ENCODE measurements at places on chromosomes 1 and 21.

- DNase-seq = no peak
Measured at GRCh38 chr1:212260557-212261355, 24.5 kb upstream of the PPP2R5A start.

DNA sequence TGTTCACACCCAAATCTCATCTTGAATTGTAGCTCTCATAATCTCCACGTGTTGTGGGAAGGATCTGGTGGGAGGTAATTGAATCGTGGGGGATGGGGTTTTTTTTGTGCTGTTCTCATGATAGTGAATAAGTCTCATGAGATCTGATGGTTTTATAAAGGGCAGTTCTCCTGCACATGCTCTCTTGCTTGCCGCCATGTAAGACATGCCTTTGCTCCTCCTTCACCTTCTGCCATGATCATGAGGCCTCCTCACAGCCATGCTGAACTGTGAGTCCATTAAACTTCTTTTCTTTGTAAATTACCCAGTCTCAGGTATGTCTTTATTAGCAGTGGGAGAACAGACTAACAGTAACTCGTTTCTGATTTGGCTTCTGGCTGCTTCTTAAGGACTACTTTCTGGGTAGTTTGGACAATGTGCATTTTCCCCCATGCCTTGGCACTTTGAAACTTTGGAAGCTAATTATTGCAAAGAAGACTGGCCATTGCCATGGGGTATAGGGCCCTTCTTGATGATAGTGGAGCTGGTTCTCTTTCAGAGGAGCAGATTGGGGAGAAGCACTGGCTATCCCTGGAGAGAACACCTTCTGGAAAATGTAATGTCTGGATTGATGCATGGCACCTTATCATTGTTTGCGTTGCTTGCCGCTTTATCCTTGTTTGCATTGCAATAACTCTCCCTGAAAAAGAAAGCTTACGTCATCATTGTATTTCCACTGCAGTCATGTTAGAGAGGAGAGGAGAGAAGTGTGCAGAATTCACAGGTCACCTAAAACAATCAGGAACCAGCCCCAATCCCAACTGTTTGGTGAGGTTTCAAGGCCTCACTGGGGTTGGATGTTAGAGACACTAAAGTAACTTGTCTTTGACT, 5.9 kb downstream of the CNIH3 start:
- DNase-seq = no peak

DNA sequence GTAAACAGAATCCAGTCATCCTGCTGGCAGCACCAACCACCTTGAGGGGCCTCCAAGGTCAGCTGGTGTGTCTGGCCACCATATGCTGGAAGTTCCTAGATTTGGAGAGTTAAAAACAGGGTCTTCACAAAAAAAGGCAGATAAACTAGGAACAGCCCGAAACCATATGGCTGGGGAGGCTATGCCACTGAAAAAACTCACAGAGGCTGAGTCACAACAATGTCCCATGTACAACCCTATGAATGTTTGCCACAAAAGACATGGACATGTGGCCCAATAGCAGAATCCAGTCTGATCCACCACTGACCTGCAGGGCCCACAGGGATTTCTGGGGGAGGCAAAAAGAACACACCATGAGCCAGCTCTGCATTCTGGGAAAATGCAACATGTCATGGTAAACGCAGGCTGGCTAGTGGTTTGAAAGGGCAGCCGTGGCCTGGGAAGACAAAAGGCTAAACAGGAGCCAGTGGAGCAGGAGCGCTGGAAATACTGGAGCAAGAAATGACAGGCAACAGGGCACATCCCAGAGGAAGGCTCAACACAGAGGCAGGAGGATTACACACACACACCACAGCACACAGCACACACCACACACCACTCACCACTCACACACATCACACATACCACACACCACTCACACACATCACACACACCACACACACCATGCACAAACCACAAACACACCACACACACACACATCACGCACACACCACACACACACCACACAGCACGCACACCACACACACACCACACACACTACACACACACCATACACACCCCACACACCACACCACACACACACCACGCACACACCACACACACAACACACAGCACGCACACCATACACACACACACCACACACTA, 55.4 kb downstream of the HSF2BP start:
- no peak for DNase-seq

GRCh38 chr1:21175324-21175669, 1.4 kb downstream of the EIF4G3 start:
- DNase-seq = no peak

GRCh38 chr21:16072221-16072620, 342.4 kb downstream of the USP25 start:
- no peak for DNase-seq

DNA sequence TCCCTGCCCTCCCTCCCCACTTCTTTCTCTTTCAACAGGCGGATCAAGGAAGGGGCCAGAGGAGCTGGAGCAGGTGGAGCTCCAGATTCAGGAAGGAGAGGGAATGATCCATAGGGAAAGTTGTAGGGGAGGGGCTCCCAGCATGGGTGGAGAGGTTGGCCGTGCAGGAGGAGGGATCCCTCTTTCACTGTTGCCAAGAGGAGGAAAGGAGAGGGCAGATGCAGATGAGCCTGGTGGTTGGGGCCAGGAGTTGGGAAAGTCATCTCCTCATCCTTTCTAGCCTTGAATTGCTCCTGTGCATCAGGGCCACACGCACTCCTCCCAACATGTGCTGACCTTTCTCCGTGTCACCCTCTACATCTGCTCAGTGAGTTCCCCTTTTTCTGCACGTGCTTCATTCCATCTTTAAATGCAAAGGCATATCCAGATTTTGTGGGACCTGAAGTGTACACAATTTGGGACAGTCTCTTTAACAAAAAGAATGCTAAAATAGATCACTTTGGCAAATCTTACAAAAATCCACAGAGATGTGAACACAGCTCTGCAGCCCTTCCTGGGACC, 32.4 kb downstream of the ZBTB18 start:
- no peak for DNase-seq

GRCh38 chr1:6802893-6803292, 17.6 kb downstream of the CAMTA1 start:
- DNase-seq = no peak

DNA sequence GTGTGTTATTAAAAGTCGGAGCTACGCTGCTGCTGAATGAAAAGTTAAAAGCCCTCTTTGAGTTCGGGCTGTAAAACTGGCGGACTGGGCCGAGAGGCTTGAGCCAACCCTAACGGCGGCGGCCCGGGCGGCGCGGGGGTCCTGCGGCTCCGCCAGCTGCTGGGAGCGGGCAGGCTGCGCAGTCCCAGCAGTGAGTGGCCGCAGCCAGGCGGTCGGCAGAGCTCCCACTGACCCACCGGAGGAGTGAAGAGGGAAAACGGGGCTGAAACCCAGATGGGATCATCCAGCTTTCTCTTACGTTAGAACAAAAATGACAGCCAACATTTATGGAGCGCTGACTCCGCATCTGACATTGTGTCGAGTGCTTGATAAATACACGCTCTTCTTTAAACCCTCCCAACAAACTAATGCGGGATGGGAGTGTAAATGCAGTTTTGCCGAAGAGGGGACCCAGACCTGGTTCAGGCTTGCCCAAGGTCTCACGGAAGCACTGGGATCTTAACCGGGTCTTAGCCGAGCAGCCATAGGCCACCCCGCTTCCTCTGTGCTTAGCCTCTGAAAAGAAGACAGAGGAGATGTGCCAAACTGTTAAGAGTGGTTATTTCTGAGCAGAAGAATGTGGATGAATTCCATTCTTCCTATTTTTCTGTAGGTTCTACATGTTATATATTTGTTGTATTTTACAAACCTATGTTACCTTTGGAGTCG, 3.5 kb downstream of the GRHL3 start:
- no peak for DNase-seq

GRCh38 chr1:168414914-168415313, 128.9 kb downstream of the XCL2 start:
- DNase-seq = no peak

DNA sequence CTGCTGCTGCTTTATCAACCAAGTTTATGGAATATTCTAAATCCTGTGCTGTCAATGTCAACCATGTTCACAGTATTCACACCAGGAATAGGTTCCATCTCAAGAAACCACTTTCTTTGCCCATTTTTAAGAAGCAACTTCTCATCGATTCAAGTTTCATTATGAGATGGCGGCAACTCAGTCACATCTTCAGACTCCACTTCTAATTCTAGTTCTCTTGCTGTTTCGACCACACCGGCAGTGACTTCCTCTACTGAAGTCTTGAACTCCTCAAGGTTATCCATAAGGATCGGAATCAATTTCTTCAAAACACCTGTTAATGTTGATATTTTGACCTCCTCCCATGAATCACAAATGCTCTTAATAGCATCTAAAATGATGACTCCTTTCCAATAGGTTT, 39.7 kb upstream of the IFNLR1 start:
- no peak for DNase-seq

GRCh38 chr1:101238681-101239094, 1.9 kb downstream of the S1PR1 start:
- DNase-seq = peak; percentile 88

GRCh38 chr1:58426918-58427317, 119.6 kb downstream of the OMA1 start:
- no peak for DNase-seq

- no peak for DNase-seq
Measured at GRCh38 chr21:14707511-14708020, 161.5 kb upstream of the SAMSN1 start.

- no peak for DNase-seq
Measured at GRCh38 chr1:147756341-147756740, 4.1 kb downstream of the GJA5 start.

DNA sequence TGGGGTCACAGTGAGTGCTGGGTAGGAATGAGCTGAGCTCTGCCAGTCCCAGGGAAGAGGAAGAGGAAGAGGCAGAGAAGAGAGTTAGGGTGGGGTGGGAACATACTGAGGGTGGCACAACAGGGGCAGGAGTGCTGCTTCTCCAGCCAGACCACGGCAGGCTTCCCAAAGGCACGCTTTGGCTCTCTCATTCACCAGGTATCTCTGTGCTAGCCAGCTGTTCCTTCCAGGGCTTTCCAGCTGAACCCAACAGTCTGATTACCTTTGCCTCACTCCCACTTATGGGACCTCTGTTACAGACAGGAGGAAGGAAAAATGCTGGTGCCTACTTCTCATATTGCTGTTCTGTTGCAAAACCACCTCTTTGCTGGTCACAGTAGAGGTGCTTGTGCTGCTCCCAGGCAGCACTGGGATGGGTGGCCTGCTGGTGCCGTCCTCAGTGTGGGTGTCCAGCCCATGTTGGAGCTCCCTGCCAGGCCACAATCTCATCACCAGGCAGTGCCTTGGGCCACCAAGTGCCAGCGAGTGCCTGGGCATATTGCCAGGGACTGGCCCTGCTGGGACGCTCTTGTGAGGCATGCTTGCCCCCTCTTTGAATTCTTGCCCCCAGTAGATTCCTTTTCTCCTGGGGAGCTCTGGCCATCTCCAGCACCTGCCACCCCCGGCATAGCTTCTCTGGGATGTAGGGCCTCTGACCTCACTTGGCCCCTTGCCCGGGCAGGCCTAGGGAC, 2.1 kb downstream of the ADORA1 start:
- DNase-seq = no peak

GRCh38 chr1:241356519-241357365, at the start of gene RGS7:
TSS of gene RGS7 (minus strand) at chr1:241357205.
- DNase-seq = peak; percentile 11

- DNase-seq = no peak
Measured at GRCh38 chr1:29753244-29753643, 516.9 kb downstream of the PTPRU start.

GRCh38 chr1:30449428-30450147, 273.8 kb downstream of the MATN1 start:
- no peak for DNase-seq

DNA sequence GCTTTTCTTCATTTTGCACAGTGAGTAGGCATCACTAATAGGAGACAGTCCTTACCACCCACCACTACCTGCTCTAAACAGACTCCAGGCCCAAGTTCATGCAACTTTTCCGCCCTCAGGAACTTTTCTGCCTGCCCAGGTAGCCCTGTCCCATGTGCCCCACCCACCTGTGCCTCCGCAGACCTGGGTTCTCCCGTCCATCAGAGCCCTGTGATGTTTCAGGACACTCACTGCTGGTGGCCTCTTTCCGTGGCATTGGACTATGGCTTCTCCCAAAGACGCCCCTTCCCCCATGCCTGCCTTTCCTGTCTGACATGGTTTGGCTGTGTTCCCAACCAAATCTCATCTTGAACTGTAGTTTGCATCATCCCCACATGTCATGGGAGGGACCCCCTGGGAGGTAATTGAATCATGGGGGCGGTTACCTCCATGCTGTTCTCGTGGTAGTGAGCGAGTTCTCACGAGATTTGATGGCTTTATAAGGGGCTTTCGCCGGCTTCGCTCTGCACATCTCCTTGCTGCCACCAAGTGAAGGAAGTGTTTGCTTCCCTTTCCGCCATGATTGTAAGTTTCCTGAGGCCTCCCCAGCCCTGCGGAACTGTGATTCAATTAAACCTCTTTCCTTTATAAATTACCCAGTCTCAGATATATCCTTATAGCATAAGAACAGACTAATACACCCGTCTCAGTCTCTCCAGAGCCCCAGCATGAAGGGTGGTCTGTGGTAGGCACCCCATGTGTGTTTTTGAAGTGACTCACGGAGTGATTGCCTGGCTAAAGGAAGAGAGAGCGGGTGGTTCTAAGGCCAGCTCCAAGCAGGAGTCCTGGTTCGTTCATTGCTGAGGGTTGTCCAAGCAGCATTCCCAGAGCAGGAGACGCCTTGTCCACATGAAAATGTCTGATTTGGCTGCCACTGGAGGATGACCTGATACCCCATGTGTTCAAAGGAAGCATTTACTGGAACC, 86.0 kb upstream of the ZBTB40 start:
- DNase-seq = no peak

DNA sequence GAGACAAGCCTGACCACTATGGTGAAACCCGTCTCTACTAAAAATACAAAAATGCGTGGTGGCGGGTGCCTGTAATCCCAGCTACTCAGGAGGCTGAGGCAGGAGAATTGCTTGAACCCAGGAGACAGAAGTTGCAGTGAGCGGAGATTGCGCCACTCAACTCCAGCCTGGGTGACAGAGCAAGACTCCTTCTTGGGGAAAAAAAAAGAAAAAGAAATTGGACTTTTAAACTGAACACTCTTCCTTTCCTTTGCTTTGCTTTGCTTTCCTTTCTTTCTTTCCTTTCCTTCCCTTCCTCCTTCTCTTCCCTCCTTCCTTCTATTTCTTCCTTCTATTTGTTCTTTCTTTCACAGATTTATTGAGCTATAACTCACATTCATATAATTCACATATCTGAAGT, 43.3 kb upstream of the PUM1 start:
- DNase-seq = no peak

- no peak for DNase-seq
Measured at GRCh38 chr1:11528611-11529261, 49.8 kb downstream of the DISP3 start.

- DNase-seq = no peak
Measured at GRCh38 chr1:161484613-161485012, 20.6 kb upstream of the FCGR2A start.

DNA sequence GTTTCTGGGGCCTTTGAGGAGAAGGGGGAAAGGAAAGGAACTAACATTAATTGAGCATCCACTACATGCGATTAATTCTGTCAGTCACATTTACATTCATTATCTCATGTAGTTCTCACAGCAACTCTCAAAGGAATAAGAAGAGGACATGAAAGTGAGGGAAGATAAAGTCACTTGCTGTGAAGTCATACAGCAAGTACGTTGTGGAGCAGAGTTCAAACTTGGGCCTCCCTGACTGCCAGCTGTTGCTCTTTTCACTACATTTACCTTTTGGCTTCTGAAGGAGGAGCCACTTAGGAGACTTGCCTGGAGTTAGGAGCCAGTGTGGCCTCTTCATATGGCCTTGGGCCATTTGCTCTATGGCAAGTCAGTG, 6.2 kb downstream of the ZNF691 start:
- no peak for DNase-seq

GRCh38 chr21:16239659-16240265, 510.0 kb downstream of the USP25 start:
- no peak for DNase-seq

All from activated naive CD4-positive, alpha-beta T cell treated with anti-CD3 and anti-CD28 coated beads, Interleukin-2, amount 50 U/mL, for 16 hours (primary cell).